ENCODE measurements at places on chromosomes 7 and 10. TPM values are rescaled to one million over a fixed set of nuclear protein-coding genes. Genes with fewer than 3 reads are reported as not detected.

DNA sequence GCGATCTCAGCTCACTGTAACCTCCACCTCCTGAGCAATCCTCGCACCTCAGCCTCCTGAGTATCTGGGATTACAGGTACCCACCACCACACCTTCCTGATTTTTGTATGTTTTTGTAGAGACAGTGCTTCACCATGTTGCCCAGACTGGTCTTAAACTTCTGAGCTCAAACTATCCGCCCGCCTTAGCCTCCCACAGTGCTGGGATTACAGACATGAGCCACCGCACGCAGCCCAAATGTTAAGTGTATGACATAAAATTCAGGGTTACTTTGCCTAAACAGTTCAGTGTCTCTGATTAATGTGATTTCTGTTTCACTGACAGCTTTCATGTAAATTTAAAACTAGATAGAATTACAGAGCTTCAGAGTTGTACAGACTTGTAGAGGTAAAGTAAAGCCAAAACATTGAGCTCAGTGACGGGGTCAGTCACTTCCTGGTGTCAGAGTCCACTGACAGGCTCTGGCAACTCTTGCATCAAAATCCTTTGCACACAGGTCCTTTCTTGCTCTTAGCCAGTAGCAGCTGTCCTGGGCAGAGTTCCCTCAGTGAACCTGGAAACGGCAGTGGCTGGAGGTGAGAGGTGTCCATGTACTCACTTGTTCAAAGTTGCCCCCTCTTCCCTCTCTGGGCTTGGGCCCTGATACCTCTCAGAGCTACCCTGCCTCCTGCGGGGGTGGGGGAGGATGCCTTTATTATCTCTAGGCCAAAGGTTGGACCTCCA lies 33.7 kb downstream of the MGMT start:
- no peak overlapping the region for H3K27ac ChIP-seq
- DNase-seq: no peak
- H3K4me3 ChIP-seq: no peak overlapping the region
- peaks cover 8% of the 10 kb centered on the region for H3K36me3 ChIP-seq
- no peaks in the 10 kb centered on the region for H3K27me3 ChIP-seq

- no peaks in the 10 kb centered on the region for H3K36me3 ChIP-seq
- H3K4me3 ChIP-seq: no peak overlapping the region
- no peaks in the 10 kb centered on the region for H3K4me1 ChIP-seq
These were observed 785.7 kb downstream of the CNTNAP2 start for GRCh38 chr7:146902266-146902665.

- peak overlapping the region; percentile 19 for H3K4me3 ChIP-seq
- H3K27me3 ChIP-seq: no peaks in the 10 kb centered on the region
- H3K27ac ChIP-seq: no peak overlapping the region
- peaks cover 6% of the 10 kb centered on the region for H3K36me3 ChIP-seq
- H3K4me1 ChIP-seq: peaks cover 19% of the 10 kb centered on the region
- DNase-seq: no peak
These were observed 4.7 kb upstream of the NRBF2 start for GRCh38 chr10:63128443-63128842.

GRCh38 chr7:47278043-47278442 lies 303.9 kb downstream of the TNS3 start:
- no peaks in the 10 kb centered on the region for H3K27me3 ChIP-seq
- H3K36me3 ChIP-seq: peaks cover 15% of the 10 kb centered on the region
- peaks cover 5% of the 10 kb centered on the region for H3K4me1 ChIP-seq
- DNase-seq: no peak
- H3K27ac ChIP-seq: no peak overlapping the region
- no peak overlapping the region for H3K4me3 ChIP-seq

DNA sequence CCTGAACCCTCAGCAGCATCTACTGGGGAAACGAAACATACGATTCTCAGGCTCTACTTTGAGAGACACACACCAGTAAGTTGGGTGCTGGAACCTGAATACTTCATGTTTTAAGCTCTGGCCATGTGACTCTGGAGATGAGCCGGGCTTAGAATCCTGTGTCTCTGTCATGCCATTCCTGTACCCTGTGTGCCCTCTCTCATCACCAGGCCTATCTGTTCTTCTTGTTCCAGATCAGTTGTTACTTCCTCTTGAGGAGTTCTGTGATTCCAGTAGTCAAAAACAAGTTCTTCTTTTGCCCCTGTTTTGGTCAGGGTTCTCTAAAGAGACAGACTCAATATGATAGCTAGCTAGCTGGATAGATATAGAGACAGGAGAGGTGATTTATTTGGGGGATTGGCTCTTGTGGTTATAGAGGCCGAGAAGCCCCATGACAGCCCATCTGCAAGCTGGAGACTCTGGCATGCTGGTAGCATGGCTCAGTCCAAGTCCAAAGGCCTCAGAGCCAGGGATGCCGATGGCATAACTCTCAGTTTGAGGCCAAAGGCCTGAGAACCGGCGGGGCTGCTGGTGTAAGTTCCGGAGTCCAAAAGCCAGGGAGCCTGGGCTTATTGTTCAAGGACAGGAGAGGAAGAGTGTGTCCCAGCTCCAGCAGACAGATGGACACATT lies 54.3 kb downstream of the CHN2 start:
- H3K27ac ChIP-seq: no peak overlapping the region
- no peaks in the 10 kb centered on the region for H3K27me3 ChIP-seq
- H3K4me3 ChIP-seq: no peak overlapping the region
- H3K4me1 ChIP-seq: peaks cover 14% of the 10 kb centered on the region

- peaks cover 66% of the 10 kb centered on the region for H3K27me3 ChIP-seq
- H3K4me3 ChIP-seq: peak overlapping the region; percentile 19
- H3K4me1 ChIP-seq: peaks cover 12% of the 10 kb centered on the region
- DNase-seq: no peak
These were observed 2.2 kb downstream of the IRF5 start for GRCh38 chr7:128939861-128940410.

- H3K4me3 ChIP-seq: no peak overlapping the region
- H3K27me3 ChIP-seq: no peaks in the 10 kb centered on the region
- no peaks in the 10 kb centered on the region for H3K36me3 ChIP-seq
- no peak for DNase-seq
These were observed 45.6 kb downstream of the ELAPOR2 start for GRCh38 chr7:87013840-87014190.

GRCh38 chr10:42933448-42934340 lies 143.2 kb upstream of the RET start:
- H3K4me3 ChIP-seq: peak overlapping the region; percentile 23
- H3K4me1 ChIP-seq: peaks cover 8% of the 10 kb centered on the region
- DNase-seq: no peak
- peaks cover 48% of the 10 kb centered on the region for H3K27me3 ChIP-seq
- no peaks in the 10 kb centered on the region for H3K36me3 ChIP-seq
- H3K27ac ChIP-seq: no peak overlapping the region

- peaks cover 28% of the 10 kb centered on the region for H3K4me1 ChIP-seq
- H3K36me3 ChIP-seq: peaks cover 7% of the 10 kb centered on the region
- peaks cover 46% of the 10 kb centered on the region for H3K27me3 ChIP-seq
- DNase-seq: no peak
These were observed 1.0 kb upstream of the ZNF800 start for GRCh38 chr7:127393368-127394058.

DNA sequence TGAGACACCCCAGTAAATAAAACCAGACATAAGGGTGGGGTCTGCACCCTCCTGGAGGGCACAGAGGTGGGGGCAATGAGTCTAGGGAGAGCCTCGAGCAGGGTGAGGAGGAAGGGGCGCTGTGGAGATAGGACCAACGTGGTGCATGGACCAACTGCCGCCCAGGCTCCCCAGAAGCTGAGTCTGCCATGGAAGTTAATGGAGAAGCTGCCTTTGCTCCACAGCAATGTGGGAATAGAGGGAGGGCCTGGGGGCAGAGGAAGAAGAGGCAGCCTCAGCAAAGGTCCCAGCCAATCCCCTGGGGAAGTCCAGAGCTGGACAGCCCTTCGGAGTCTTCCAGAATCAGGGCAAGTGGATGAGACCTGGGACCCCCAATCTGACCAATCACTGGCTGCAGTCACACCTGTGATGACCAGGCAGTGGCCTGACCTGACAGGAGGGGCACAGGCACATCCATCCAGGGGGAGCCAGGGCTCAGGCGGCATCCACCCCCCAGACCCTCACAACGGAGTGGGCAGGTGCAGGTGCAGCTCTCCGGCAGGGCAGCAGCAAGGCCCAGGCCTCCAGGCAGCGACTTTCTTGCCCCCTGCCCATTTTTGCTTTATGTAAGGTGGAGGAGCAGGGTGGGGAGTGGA lies 242.2 kb upstream of the PPP2R2D start:
- no peak for DNase-seq
- peaks cover 8% of the 10 kb centered on the region for H3K27me3 ChIP-seq
- peaks cover 14% of the 10 kb centered on the region for H3K4me1 ChIP-seq
- H3K27ac ChIP-seq: no peak overlapping the region
- no peaks in the 10 kb centered on the region for H3K36me3 ChIP-seq

DNA sequence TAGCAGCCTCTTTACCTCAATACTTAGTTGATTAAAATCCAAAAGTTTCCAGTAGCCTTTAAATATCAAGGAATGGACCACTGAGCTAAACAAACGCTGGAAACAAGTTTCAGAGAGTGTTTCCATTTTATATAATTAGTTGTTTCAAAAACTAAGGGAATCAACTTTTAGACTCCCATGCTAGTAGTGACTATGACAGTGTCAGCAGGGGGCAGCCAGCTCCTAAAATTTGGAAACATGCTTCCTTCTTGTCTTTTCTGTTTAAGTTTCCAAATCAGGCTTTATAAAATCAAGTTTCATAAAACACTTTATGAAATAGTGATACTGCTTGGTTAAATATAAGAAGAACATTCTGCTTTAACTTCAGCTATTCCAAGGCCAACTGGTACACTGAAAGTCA lies 138.2 kb upstream of the TMEM229A start:
- H3K4me1 ChIP-seq: no peaks in the 10 kb centered on the region
- no peaks in the 10 kb centered on the region for H3K27me3 ChIP-seq
- no peak overlapping the region for H3K4me3 ChIP-seq
- H3K27ac ChIP-seq: no peak overlapping the region

- no peaks in the 10 kb centered on the region for H3K36me3 ChIP-seq
- H3K27ac ChIP-seq: no peak overlapping the region
- H3K4me3 ChIP-seq: no peak overlapping the region
- H3K27me3 ChIP-seq: no peaks in the 10 kb centered on the region
- peaks cover 21% of the 10 kb centered on the region for H3K4me1 ChIP-seq
These were observed 138.6 kb downstream of the CHN2 start for GRCh38 chr7:29332875-29333855.

- no peaks in the 10 kb centered on the region for H3K36me3 ChIP-seq
- H3K4me1 ChIP-seq: peaks cover 13% of the 10 kb centered on the region
- H3K27ac ChIP-seq: no peak overlapping the region
- no peaks in the 10 kb centered on the region for H3K27me3 ChIP-seq
- no peak overlapping the region for H3K4me3 ChIP-seq
- no peak for DNase-seq
These were observed 14.0 kb downstream of the AMZ1 start for GRCh38 chr7:2701832-2702593.

- H3K36me3 ChIP-seq: no peaks in the 10 kb centered on the region
- no peak for DNase-seq
- H3K27ac ChIP-seq: peak overlapping the region; percentile 5
- H3K4me3 ChIP-seq: peak overlapping the region; percentile 26
These were observed 205.5 kb upstream of the KLF14 start for GRCh38 chr7:130939321-130940095.

DNA sequence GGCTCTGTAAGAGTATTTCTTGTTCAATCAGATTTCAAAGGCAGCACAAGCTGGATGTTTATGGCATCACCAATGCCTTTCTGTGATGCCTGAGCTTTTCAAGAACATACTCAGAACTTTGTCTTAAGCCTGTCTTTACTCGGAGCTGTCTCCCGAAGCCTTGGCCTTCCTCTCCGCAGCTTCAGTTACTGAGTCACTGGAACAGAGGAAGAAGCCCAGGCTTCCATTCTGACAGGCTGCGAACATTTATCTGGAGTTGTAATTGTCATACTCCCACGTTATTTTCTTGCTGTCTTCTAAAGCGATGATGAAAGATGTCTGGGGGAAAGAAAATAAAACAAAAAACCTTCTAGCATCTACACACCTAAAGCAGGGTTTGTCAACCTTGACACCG lies 43.9 kb downstream of the GRK5 start:
- H3K27me3 ChIP-seq: no peaks in the 10 kb centered on the region
- no peak overlapping the region for H3K4me3 ChIP-seq
- no peaks in the 10 kb centered on the region for H3K36me3 ChIP-seq
- H3K4me1 ChIP-seq: peaks cover 57% of the 10 kb centered on the region
- no peak overlapping the region for H3K27ac ChIP-seq
- DNase-seq: no peak

- H3K27ac ChIP-seq: no peak overlapping the region
- no peak for DNase-seq
- peaks cover 3% of the 10 kb centered on the region for H3K36me3 ChIP-seq
- no peak overlapping the region for H3K4me3 ChIP-seq
- no peaks in the 10 kb centered on the region for H3K27me3 ChIP-seq
These were observed 94.8 kb upstream of the KCNMA1 start for GRCh38 chr10:77732213-77733003.

DNA sequence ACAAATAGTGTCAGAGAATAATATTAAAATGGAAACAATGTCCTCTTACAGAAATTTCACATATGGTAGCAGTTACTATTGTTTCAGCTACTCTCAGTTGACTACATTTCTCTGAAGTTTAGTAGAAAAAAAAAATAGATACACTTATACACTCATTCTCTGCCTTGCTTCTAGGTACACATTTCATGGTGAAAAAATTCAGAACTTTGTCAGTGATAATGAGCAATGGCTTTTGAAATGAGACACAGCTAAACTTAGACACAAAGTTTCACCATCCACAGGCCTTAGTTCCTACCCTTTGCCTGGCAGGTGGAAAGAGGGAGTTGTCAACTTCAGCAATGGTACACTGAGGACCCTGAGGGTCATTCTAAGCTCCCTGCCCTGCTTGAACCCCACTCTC lies 69.2 kb downstream of the CPVL start:
- no peak overlapping the region for H3K4me3 ChIP-seq
- H3K36me3 ChIP-seq: no peaks in the 10 kb centered on the region
- peaks cover 37% of the 10 kb centered on the region for H3K4me1 ChIP-seq
- H3K27me3 ChIP-seq: no peaks in the 10 kb centered on the region
- H3K27ac ChIP-seq: no peak overlapping the region

DNA sequence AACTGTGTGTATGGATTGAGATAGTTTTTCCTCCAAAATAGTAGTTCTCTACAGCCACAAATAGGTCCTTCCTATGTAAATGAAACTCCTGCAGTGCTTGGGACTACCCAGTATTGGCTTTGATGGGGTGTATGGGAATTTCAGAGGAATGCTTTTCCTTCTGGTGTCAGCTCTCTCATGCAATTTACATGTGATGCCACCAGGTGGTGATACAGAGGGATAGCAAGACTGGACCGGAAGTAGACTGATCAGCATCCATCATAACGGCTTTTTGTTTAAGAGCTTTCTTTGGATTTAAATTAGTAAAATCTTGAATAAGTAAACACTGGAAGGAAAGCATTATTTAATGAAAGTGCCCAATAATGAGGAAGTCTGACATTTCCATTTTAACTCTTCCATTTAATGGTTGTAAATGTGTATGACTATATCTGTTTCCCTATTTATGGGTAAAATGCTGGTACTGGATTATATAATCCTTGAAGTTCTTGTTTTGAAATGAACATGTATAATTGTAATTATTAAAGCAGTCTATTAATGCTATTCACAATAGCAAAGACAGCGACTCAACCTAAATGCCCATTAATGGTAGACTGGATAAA lies 22.7 kb downstream of the DYNC1I1 start:
- no peaks in the 10 kb centered on the region for H3K4me1 ChIP-seq
- no peak overlapping the region for H3K27ac ChIP-seq
- no peak overlapping the region for H3K4me3 ChIP-seq
- H3K36me3 ChIP-seq: no peaks in the 10 kb centered on the region

Gene LRRC18
- total RNA-seq: not detected

Gene TFEC
- total RNA-seq: not detected

Gene NPC1L1
- total RNA-seq: 0.18 TPM

Gene TLX1
- 0.33 TPM for total RNA-seq

Gene CTNNA3
- 5.5 TPM for total RNA-seq

Gene CUZD1
- total RNA-seq: not detected

Gene CADPS2
- 3.7 TPM for total RNA-seq
